ENCODE measurements at places on chromosomes 6 and 20.

GRCh38 chr6:118285791-118286190, 262.3 kb upstream of the PLN start:
- no peak for DNase-seq

GRCh38 chr20:21113697-21114096, 7.5 kb upstream of the LINC00237 start:
- DNase-seq: no peak

GRCh38 chr6:31899215-31899614, 1.7 kb upstream of the EHMT2 start:
- DNase-seq: no peak

- DNase-seq: no peak
Measured at GRCh38 chr6:30149858-30150550, 11.0 kb downstream of the TRIM10 start.

DNA sequence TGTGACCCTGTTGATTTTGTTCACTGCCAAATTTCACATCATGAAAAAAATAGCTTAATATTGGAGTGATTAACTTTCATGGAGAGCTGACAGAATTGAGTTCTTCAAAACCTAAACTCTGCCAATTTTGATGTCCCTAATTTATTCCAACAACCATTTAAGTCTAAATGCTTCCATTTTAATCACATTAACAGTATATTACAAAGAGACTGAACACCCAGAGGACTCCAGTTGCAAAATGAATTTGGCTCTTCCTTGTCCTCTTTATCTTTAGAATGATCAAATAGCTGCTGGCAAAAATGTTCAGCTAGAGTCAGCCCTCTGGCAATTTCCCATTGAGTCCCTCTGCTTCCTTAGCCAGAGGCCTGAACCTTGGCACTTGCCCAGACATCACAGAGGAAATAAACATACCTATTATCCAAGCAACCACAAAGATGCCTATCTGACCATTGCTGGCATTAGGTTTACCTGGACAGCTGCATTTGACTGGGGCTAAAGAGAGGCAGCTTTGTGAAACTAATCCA, 299.0 kb upstream of the STXBP5 start:
- no peak for DNase-seq

GRCh38 chr20:23519556-23519955, 28.6 kb downstream of the CST8 start:
- no peak for DNase-seq

DNA sequence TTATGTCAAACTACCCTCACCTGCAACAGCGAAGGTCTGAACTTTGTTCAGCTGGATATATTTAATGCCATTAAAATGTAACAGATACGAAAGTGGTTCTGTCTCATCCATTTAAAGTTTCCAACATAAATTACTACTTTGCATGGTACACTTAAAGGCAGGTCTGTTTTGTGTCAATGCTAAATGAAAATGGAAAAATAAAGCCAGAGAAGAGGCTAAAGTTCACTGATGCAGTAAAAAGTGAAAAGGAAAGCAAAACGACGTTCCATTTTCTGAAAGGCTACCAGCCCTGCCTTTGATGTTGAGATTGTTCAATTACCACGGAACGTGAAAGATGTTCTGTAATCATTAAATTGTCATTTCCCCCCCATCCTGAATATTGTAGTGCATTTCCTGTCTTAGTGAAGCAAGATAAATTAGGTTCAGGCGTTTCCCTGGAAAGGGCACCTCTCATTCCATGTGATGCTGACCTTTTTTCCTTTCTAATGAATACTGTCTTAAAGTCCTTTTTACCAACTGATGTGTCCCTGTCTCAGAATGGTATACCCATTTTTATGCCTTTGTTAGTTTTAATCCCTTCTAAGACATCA, 334.7 kb upstream of the JAG1 start:
- no peak for DNase-seq

- no peak for DNase-seq
Measured at GRCh38 chr6:164370773-164371172, 938.6 kb downstream of the C6orf118 start.

- no peak for DNase-seq
Measured at GRCh38 chr6:87608802-87609201, 18.9 kb downstream of the ORC3 start.

GRCh38 chr20:45911486-45912343, at the start of gene PLTP:
Gene PLTP (minus strand): TSS chr20:45912155. CDS start chr20:45911452, 703 bp downstream.
- no peak for DNase-seq

- DNase-seq: no peak
Measured at GRCh38 chr20:52684905-52685304, 287.3 kb upstream of the TSHZ2 start.

- no peak for DNase-seq
Measured at GRCh38 chr6:146489468-146490151, 54.0 kb upstream of the RAB32 start.

GRCh38 chr6:160386869-160387530, 38.8 kb downstream of the SLC22A3 start:
- DNase-seq: no peak

DNA sequence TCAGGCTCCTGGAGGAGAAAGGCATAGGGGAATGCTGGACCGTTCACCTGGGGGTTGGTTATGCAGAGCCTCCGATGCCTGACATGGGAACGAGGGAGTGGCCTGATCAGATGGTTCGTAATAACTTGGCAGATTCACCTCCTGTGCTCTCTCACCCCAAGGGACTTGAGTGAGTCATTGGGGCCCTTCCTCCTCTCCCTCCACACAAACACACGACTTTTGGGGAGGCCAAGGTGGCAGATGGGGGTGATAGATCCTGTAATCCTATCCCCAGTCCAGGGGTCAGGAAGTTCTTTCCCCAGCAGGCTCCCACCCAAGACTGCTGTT, 45.6 kb upstream of the ARFGEF2 start:
- DNase-seq: no peak

DNA sequence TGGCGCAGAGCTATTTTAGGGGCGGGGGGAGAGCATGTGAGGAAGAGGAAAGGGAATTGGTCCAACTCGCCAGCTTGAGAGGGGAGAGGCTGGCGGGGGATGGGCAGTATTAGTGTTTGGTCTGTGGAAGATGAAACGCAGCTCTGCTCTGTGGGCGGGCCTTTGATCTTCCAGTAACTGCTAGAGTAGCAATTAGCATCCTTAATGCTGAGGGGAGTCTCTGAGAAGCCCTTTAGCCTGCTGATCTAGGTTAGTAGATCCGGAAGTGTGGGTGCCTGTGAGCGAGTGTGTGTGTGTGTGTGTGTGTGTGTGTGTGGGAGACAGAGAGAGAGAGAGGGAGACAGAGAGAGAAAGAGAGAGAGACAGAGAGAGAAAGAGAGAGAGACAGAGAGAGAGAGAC, 117.2 kb upstream of the BACH2 start:
- peak; percentile 75 for DNase-seq

GRCh38 chr20:39067526-39068216, 105.5 kb downstream of the DHX35 start:
- DNase-seq: no peak

GRCh38 chr6:3748208-3749066, 3.1 kb downstream of the PXDC1 start:
- no peak for DNase-seq

GRCh38 chr6:37432916-37433656, at the start of gene CMTR1:
Gene CMTR1 (plus strand): TSS chr6:37433221. CDS start chr6:37435630, 2,409 bp downstream.
- peak; percentile 95 for DNase-seq
